ENCODE measurements at places on chromosomes 5 and 9.

GRCh38 chr5:138466125-138466899 lies 1.0 kb downstream of the EGR1 start:
- DNase-seq, result no peak

DNA sequence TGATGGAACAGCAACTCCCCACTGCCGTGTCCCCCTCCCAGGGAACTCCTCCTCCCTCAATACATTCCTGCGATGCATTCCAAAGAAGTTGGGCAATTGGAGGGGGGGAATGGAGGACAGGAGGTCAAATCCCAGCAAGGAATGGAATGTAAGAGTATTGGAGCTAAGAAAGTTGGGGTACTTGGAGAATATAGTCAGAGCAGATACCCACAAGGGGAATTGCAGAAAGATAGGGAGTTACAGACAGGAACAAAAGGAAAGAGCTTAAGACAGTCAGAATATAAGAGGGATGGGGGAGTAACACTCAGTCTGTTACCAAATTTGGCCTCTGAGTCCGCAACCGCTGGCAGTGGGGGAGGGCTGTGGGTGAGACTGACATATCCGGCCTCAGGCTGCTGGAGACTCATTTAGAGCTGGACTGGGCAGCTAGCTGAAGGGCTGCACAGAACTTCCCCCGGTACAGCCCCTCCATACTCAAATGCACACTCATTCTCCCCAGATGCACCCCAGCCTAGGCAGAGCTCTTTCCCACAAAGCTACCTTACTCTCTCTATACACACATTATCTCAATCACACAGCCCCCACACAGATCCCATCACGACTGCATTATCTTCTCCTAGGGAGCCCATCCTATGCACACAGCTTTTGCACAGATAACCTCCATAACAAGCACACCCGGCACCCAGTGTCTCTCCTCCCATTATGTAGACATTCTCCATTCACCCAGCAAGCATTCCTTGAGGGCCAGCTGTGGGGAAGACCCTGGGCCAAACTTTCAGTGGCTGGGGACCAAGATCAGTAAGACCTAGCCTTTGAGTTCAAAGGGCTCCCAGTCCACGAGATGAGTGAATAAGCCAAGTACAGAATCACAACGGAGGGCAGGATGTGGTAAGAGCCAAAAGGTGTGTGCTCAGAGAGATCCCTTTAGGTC lies 3.7 kb downstream of the TLN1 start:
- DNase-seq, result no peak

GRCh38 chr5:139446956-139447779 lies 7.8 kb upstream of the DNAJC18 start:
- DNase-seq, result no peak

GRCh38 chr9:101510459-101510858 lies 23.2 kb upstream of the RNF20 start:
- no peak for DNase-seq

DNA sequence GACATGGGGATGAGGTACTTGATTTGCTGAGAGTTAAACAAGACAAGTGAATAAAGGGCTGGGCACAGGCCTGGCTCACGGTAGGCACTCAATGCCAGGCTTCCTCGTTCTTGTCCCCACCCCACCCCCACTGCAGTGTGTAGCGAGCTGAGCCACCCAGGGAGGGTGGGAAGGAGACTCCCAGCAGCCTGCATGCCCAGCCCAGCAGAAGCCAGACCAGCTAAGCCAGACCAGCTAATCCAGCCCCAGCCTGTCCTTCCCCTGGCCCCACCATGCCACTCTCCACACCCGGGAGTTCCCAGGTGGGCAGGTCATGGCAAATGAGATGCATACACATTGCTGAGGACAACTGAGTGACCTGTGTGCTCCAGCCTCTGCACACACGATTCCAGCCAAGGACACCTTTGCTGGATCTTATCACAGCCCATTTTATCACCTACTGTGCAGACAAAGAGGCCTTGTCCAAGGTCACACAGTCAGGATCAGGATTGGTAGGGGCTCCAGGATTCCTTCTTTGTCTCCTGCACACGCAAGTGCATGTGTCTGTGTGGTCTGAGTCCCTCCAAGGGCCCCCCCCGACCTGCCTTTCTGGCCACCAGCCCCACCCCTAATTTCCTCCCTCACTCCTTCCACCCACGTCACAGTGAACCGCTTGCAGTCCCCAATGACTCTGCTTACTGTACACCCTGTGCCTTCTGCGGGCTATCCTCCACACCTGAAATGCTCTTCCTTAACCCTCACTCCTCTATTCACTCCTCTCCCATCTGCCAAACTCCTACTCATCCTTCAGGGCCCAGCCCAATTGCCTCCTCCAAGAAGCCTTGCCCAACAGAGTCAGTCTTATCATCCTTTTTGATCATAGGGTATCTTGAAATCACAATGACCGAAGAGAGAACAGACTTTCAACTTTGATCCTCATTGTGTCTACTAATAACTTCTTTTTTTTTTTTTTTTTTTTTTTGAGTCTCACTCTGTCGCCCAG lies 26.6 kb downstream of the DUSP1 start:
- no peak for DNase-seq

DNA sequence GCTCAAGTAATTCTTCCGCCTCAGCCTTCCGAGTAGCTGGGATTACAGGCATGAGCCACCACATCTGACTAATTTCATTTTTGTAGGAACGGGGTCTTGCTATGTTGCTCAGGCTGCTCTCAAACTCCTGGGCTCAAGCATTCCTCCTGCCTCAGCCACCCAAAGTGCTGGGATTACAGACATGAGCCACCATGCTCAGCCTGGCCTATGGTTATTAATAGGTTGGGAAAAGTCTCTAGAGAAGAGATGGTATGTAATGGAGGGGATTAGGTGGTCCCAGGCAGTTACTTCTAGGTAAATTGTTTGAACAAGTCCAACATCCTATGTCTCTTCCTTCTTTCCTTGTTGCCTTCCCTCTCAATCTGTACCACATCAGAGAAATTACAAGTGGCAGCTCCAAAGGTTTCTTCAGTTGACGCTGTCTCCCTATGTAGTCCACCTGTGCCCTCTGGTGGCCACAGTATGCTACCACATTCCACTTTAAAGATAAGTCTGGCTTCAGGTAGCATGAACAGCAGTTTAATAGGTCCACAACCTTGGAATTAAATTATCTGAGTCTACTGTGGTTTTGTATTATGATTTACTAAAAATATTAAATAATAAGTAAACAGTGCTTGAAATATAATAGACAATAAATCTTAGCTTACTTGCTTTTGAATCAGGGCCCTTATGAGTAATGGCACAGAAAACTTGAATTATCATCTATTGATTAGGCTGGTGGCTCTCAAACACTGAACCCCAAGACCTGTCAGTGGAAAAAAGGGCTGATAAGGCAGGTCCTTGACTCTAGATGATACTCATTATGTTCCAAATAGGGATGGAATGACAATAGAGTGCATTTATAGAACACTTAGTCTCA lies 9.7 kb downstream of the TIGD6 start:
- peak; percentile 80 for DNase-seq

GRCh38 chr5:179588166-179588565 lies 35.3 kb downstream of the HNRNPH1 start:
- no peak for DNase-seq
